ENCODE measurements at places on chromosomes 4 and X.

- DNase-seq = no peak
These were observed 255.9 kb downstream of the ADAMTS3 start for GRCh38 chr4:72313121-72313520.

DNA sequence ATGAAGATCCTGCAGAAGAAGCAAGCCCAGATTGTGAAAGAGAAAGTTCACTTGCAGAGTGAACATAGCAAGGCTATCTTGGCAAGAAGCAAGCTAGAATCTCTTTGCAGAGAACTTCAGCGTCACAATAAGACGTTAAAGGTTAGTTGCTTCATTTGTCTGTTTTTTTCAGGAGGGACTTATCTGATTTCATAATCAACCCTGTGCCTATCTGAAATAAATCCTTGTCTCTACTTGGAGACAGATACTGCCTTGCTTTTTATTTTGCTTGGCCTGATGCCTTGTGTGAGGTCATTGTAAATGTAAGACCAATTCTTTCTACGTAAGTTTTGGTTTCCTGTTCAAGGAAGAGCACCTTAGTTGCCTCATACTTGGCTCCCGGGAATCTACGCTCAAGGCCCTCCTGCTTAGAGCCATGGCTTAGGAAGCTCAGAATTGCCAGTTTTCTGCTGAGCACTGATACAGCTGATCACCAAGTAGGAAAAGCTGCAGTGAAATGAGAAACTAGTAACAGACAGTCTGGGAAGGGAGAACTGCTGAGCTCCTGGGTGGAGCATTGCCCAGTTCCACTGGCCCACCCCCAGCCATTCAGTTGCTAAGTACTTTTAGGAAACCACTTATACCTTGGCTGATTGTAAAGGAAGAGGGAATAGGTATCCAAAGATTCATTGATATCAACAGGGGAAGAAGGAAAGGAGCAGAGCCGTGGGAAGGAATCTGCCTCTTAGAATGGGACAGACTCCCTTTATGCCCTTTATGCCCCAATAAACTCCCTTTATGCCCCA lies 41.8 kb downstream of the RBBP7 start:
- no peak for DNase-seq

DNA sequence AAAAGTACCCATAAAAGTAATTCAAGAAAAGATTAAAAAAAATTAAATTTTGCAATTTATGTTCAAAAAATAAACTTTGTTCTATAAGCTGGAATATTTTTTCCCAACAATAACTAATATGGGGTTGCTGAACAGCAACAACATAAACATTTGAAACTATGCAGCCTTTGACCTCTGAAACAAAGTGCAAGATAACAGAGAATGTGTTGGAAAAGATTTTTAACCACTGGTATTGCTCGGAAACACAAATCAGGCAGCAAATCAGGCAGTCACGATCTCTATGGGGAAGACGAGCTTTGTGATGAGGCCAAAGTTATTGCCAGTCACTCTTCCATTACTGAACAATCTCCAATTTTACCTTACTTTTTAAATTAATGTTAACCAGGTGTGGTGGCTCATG lies 332.1 kb downstream of the PABPC4L start:
- DNase-seq = no peak

- no peak for DNase-seq
These were observed 100.7 kb downstream of the CRLF2 start for GRCh38 chrX:1111601-1112300.

GRCh38 chr4:162115333-162115732 lies 48.5 kb downstream of the FSTL5 start:
- no peak for DNase-seq

- DNase-seq = no peak
These were observed 35.0 kb upstream of the CCKAR start for GRCh38 chr4:26525136-26525770.

- DNase-seq = no peak
These were observed 26.5 kb downstream of the GUCY1A1 start for GRCh38 chr4:155693015-155693663.

GRCh38 chr4:128572778-128573241 lies 236.7 kb upstream of the JADE1 start:
- no peak for DNase-seq

- DNase-seq = no peak
These were observed 47.9 kb upstream of the FGF13 start for GRCh38 chrX:138759217-138759943.

DNA sequence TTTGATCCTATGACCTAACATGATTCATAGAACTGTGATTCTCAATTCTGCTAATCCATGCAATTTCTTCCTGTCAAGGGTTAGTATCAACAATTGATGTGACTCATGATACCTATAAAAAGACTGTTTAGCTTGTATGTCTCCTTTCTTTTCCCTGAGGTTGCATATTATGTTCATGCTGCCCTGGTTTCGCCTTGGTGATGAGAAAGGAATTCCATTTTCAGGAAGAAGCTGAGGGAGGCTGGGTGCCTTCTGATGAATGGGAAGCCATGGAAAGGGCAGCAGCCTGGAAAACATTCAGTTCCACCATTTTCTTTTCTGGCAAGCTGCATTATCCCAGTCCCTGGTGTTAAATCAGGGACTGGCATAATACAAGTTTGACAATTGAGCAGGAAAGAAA lies 976.5 kb downstream of the RPA4 start:
- no peak for DNase-seq

DNA sequence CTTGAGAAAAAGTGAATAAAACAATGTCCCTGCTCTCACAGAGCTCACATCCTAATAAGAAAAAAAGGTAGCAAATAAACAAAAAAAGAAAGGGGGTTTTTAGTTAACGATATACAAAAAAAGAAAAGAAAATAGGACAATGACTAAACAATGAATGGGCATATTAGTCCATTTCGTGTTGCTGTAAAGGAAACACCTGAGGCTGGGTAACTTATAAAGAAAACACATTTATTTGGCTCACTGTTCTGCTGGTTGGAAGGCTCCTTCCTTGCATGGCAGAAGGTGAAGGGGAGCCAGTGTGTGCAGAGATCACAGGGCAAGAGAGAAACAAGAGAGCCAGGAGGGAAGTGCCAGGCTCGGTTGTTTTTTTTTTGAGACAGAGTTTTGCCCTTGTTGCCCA lies 4.7 kb upstream of the KLF3 start:
- DNase-seq = no peak

GRCh38 chr4:171813526-171814250 lies 484 bp downstream of the GALNTL6 start:
- no peak for DNase-seq

- no peak for DNase-seq
These were observed 274.9 kb upstream of the LDB2 start for GRCh38 chr4:17173300-17173699.

- no peak for DNase-seq
These were observed 127.9 kb upstream of the NHS start for GRCh38 chrX:17247144-17247543.

DNA sequence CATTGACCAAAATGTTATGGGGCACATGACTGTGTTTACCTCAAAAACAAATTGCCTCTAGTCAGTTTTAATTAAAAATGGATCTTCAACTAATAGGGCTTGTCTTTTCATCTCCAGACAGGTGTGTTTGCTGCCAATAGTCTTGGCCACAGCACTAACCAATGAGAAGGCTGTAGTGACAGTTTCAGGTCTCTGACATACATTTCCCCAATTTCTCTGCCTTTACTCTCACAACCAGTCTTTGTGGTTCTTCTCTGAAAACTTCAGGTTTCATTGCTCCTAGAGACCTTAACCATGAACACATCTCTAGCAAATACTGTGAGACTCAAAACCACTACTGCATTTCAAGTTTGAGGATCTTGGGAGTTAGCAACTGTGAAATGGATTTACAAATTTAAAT lies 3.5 kb upstream of the EDNRA start:
- DNase-seq = no peak

DNA sequence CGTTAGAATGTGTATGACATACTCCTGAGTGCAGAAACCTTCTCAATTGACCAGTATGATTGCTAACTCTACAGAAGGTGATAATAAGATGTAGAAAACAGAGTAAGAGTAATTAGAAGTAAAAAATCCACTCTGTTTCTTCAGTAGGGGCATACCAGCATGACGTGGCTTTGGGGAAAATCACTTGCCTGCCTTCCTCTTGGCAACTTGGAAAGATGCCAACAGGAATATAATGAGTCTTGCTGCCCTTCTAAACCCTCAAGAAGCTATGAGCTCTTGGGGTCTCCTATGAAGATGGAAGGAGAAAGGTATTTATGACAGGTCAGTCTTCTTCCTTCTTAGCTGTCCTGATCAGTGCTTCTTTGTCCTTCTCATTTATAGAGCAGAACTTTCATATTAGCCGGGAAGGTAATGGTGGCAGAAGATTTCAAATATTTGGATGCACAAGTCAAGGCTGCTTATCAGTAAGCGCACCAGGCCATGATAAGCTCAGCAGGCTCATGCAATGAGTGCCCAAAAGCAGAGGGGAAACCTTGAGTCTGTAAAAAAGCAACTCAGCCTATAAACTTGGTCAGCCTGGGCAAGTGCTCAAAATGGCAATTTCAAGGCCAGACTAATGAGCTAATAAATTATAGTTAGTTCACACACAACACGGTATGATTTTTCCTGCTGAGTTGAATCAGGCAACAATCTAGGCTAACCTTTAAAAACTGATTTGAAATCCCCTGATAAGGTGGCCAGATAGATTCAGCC lies 69.7 kb upstream of the PPARGC1A start:
- DNase-seq = no peak

DNA sequence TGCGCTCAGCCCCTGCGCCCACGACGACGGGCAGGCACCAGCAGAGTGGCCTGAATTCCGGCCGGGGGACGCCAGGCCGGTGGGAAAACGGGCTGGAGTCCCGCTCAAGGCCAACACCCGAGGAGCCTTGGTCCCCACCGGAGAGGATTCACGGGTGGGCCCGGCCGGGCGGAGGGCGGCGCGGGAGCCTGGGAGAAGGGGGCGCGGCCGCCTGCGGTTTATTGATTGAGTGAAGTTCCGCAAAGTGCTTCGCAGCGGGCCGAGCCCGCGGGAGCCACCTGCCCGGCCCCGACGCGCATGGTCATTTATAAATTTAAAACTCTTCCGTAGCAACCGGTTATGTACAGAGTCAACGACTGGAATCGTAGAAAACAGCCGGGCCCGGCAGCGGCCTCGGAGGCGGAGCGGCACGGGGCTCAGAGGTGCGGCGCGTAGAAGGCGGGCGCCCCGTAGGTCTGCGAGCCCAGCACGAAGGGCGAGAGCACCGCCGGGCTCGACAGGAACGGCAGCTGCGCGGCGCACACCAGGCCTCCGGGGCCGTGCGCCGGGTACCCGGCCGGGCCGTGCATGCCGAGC lies 3.6 kb downstream of the NKX1-1 start:
- no peak for DNase-seq

DNA sequence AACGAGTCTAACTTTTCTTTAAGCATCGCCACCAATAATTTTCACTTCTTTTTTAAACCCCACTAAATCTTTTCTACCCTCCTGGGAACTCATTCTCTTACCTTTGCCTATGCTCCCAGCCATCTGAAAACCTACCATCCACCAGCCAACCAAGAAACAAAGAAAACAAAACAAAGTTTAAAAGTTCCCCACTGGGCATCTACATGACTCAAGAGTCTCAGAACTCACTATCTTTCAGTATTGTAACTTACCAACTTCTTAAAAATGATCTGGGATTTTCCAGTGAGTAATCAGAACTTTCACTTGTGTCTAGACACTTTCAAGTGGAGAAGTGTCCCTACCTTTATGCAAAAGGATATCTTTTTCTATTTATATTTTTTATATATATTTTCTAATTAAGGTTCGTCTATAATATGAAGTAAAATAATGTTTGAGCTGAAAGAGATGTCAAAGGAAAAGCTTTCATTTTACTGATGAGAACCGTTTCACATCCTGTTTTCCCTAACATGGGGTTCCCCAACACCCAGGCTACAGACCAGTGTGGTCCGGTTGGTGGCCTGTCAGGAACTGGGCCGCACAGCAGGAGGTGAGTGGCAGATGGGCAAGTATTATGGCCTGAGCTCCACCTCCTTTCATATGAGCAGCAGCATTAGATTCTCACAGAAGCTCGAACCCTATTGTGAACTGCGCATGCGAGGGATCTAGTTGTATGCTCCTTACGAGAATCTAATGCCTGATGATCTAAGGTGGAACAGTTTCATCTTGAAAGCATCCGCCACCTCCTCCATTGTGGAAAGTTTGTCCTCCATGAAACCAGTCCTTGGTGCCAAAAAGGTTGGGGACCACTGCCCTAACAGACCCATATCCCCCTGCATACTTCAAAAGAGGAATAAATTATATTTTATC lies 9.8 kb upstream of the TIGD2 start:
- no peak for DNase-seq

- DNase-seq = no peak
These were observed 127.0 kb upstream of the GATB start for GRCh38 chr4:151887816-151888180.

Data from activated T-cell treated with anti-CD3 and anti-CD28 coated beads for 48 hours (primary cell).